ENCODE measurements at places on chromosomes 2 and 18. TPM values are rescaled to one million over a fixed set of nuclear protein-coding genes. Genes with fewer than 3 reads are reported as not detected.

The PRSS56 gene
- total RNA-seq: not detected

The IL37 gene
- total RNA-seq: not detected

DNA sequence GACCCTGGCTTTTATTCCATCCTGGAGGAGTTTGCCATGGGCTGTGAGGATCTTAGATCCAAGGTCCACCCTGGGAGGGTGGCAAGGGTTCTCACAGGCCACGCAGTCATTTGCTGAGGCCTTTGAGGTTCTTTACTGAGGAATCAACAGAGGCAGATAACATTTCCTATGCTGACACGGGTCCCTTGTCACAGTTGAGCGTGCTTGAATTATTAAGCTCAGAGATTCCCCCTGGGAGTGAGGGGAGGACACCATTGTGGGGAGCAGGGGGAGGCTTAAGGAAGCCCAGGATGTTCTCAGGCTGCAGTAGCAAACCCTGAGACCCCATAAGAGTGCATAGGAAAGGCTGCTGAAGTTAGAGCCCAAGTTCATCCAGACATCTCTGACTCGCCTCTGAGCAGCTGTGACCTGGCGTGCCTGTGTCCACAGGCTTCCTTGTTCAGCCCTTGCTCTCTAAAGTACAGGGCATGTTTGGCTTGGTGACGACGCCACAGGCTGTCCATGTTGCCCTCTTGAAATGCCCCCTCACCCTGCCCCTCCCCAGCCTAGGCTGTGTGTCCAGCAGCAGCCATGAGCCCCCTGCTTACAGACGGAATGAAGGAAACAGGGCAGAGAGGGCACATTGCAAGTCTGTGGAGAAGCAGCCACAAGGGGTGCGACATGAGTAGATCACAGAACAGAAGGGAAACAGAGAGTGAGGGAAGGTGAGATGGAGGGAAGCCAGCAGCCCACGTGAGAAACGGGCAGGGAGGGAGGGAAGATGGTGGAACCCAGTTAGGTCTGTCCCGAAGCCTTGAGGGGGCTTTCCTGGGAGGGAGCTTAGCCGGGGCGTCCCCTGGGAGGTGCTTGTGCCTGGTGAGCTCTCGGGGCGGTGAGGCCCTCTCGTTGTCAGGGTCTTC is 34.0 kb downstream of the NAPG start:
- DNase-seq: no peak

The AQP12A gene
- not detected for total RNA-seq

- DNase-seq: no peak
Measured at GRCh38 chr2:177889818-177890460, 182.6 kb downstream of the PDE11A start.

GRCh38 chr18:63553081-63553480 is 10.9 kb downstream of the SERPINB12 start:
- DNase-seq: no peak
